ENCODE measurements at places on chromosomes 11 and 22.

GRCh38 chr11:4527926-4528325, 17.1 kb upstream of the OR52M1 start:
- DNase-seq: no peak

DNA sequence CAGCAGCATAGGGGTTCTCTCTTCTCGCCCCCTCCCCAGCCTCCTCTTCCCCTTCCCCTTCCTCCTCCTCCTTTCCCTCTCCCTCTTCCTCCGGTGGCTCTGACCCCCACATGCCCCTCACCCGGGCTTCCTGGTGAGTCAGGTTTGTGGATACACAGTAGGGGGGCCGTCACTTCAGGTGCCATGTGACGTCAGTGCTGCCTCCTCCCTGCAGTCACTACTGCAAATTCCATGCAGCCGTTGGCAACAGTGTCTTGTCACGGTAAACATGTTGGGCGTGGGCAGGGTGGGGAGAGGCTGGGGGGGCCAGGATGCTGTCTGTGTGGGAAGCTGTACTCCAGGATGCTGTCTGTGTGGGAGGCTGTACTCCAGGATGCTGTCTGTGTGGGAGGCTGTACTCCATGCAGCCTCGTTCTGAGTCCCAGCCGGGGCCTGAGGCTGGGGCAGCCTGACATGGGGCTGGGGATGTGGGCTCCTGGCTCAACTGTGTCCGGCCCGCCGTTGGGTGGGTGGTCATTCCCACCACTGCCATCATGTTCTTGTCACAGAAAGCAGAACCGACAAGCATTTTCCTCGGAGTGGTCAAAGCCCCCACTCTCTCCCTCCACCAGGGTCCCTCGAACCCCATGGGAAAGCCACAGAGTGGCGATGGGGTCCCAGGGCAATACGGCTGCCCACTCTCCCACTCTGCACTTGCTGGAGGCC, 2.4 kb upstream of the MUC2 start:
- no peak for DNase-seq

GRCh38 chr11:131302836-131303235, 67.6 kb upstream of the NTM start:
- DNase-seq: no peak

GRCh38 chr22:30486661-30487115, 14.9 kb upstream of the SEC14L3 start:
- no peak for DNase-seq

DNA sequence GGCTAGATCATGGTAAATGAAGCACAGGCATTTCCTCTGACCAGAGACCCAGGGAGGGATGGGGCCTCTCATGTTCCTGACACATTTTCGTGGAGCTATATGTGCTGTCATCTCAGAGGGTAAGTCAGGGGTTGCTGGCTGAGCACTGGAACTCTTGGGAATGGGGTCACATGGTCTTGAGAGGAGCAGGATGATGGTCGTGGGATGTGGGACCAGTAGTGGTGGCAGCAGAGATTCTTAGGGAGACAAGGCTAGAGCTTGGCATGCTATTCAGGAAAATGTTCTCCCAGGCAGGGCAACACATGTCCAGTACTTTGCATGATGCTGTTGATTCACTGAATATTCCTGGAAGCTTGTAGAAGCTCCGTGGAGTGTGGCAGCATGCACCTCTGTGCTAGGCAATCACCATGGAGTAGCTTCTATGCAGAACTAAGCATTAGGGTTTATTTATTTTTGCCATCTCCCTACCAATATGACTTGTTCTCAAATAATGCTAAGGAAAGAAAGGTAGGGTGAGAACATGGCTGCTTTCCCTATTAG, 31.4 kb upstream of the TTC12 start:
- no peak for DNase-seq

DNA sequence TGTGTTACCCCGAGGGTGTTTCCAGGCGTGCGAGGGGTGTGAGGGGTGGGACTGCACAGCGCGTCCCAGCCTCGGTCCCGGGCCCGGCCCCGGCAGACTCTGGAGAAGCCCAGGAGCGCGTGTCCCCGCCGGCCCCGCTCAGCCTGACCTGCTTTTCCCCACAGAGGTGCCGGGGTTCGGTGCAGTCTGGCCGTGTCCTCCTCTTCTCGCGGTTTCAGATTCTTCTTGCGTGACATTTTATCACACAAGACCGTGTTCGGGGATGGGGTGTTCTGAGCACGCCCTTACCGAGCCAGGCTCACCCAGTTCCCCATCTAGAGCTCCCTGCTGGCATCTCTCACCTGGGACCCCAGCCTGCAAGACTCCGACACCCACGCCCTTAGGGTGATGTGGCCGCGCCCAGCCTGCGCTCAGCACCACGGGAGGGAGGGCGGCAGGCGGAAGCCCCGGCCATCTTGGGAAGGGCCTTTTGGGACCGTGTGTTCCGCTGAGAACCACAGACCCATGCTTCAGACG, 775.6 kb downstream of the BRD1 start:
- peak; percentile 49 for DNase-seq

DNA sequence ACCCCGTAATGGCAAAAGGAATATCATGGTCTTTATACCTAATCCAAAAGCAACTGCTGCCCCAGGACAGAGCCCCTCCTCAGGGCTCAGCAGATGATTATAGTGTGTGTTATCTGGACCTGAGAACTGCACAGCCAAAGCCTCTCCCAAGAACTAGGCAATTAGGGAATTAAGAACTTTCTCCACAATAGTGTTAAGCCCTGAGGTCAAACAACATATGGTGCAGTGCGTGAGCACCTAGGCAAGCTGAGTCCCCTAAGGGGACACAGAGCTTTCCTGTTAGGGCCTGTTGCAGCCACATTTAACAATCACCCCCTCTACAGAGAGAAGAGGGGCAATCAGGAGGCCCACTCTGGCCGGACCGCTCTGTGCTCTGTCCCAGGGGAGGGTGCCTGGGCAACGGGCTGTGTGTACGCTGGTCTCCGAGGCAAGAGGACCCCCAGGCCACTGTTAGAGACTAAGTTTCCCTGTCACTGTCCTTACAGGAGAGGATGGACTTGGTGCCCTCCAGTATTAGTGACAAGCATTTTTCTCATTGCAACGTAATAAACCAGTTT, 1.4 kb upstream of the KCNJ5 start:
- DNase-seq: no peak

DNA sequence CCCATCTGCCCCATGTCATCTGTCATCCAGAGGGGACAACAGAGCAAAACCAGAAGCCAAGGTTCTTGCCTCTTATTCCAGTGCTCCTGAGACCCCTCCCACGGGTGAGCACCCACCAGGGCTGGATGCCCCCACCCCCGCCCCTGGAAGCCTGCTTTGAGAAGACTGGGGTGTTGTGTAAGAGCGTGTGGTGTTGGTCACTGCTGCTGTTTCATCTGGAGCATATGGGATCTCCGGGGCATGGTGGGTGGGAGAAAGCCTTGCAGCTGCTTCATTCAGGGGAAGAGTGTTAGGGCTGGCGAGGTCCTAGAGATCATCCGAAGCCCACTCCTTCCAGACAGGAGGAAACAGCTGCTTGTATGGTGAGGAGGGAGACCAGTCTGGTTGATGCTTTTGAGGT, 54.1 kb downstream of the CHRDL2 start:
- DNase-seq: no peak

DNA sequence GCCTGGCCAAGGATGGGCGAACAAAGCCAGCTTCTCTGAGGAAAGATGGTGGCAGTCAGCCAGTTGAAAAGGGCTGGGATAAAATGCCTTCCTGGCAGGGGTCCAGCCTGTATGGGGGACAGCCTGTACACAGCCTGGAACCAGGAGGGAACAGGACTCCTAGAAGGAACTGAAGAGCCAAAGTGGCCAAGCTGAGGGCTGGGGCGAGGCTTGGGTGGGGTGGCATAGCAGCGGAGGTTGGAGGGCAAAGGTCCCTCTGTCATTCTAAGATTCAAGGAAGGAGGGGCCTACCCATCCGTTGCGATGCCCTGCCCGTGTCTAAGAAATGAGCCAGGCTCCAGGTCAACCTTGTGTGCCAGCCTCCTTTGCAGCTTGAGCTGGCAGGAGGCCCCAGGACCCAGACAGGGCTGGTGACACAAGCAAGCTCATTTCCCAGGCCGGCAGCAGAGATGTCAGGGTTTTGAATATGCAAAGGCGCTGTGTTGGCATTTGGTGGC, 22.6 kb downstream of the FADD start:
- DNase-seq: no peak

DNA sequence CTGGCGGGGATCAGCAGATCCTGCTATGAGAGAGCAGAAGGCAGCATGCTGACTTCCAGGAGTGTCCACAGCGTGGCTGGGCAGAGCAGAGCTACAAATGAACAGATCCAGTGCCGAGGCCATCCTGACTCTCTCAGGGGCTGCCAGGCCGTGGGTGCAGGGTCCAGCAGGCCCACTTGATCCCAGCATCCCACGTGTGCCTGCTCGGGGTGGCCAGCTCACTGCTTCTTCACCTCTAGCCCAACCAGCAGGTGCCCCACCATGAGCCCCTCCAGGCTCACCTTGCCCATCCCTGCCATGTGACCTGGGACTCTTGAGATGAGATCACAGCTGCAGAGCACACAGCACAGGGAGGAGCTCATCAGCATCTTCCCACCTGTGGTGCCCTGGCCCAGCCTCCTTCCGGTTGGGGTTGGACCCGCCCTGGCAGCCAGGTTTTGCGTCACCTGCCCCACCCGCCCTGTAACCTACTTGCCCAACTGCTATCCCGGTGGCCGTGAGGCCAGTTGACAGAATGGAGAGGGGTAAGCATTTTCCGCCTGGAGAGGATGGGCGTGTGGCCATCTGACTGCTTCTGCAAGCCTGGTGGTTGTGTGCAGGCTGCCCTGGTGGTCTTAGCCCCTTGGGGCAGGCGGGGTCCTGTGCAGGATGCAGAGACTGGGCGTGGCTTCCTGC, 11.0 kb downstream of the TANGO2 start:
- peak; percentile 68 for DNase-seq

DNA sequence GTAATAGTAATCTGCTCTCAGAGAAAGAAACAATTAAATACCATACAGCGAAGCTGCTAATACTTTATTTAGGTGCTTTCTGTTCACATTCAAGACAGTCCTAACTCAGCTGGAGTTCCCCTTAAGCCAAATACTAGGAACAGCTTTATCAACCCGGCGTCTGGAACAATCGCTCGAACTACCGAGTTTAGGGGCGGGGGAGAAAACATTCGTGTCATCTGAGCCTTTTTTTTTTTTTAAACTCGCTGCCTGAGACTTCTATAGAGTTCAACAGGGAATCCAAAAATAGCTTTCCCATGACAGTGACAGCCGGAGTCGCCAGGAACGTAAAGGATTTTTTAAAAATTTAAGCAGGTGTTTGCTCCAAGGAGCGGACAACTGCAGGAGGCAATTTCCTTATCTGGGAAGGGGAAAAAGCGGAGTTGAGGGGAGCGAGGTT, 852 bp downstream of the TRAF6 start:
- peak; percentile 12 for DNase-seq

- no peak for DNase-seq
These were observed 47.5 kb downstream of the NOX4 start for GRCh38 chr11:89443361-89444322.

GRCh38 chr22:29214232-29214631, 8.5 kb downstream of the EMID1 start:
- DNase-seq: no peak

GRCh38 chr11:75667831-75668450, 897 bp downstream of the MAP6 start:
- no peak for DNase-seq

DNA sequence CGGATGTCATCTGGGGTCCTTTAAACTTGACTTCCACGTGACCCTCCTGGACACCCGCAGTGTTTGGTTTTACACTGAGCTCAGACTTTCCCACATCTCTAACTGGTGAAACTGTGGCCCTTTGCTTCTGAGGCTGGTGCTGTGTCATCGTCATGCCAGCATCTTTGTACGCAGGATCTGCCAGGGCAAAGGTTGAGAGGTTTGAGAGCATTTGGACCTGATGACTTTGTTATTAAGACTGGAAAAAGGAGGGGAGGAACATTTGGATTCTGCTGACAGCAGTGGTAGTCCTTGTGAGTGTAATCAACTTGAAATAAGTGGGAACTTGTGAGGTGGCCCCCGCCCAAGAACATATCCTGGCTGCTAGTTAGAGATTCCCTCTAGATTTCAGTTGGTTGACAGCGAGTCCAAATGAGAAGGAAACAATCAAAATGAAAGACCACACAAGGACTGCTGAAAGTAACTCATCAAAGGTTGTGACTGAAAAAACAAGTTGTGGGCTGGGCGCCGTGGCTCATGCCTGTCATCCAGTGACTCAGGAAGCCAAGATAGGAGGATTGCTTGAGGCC, 102.5 kb downstream of the KIAA1671 start:
- DNase-seq: no peak

DNA sequence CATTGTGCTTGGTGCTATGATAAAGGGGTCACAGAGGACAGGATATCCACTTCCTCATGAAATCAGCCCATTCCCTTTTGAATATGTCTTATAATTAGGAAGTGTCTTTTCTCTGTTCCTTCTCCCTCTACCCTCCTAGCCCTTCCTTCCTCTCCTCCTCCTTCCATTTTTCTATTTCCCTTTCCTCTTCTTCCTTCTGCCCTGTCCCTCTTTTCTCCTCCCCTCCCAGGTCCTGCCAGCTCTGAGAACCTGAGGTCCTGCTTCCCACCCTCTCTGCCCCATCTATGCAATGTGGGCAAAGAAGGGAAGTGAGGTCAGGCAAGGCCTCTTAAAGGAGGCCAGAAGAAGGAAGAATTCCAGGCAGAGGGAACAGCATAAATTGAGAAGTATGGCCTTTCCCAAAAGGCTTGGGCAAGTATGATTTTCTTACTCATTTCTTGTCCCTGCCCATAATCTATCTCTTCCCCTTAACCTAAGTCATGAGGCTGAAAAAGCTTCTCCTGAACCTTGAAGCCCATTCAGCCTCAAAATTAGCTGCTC, 7.7 kb upstream of the UBASH3B start:
- no peak for DNase-seq

DNA sequence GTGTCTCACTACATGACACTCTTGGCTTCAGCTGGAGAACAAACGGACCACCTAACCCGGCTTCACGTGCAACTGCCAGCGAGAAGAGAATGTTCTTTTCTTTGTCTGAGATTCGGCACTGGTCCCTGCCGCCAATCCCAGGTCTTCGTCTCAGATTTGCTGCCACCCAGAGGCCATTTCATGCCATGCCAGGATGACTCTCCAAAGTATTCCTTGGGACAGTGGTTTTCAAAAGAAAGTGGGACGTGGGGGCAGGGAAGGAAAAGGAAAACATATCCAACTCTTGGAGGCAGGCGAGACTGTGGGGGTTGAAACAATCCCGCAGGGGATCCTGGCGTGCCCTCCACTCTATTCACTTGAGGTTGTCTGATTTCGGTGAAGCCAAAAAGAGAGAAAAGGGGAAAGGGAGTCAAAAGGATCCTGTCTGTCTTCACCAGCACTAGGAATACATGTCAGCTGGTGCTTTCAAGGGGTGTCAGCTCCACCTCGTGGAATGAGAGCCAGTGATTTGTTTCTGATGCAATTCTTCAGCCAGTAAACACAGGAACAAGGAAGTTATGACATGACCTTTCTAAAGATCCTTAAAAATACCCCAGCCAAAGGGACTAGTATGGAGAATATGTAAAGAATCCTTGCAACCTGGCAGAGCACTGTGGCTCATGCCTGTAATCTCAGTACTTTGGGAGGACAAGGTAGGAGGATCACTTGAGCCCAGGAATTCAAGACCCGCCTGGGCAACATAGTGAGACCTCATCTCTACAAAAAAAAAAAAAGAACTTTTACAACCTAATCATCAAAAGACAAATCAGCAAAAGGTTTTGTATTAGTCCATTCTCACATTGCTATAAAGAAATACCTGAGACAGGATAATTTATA, 41.0 kb upstream of the APLNR start:
- DNase-seq: no peak

Data from central memory CD4-positive, alpha-beta T cell (primary cell).